ENCODE measurements at places on chromosomes 16 and 17.

GRCh38 chr16:87507351-87508069 lies 14.7 kb upstream of the ZCCHC14 start:
- DNase-seq: no peak

- DNase-seq: no peak
Measured at GRCh38 chr17:50924800-50925199, 58.6 kb upstream of the TOB1 start.

- no peak for DNase-seq
Measured at GRCh38 chr16:9068886-9069285, 22.6 kb upstream of the HAPSTR1 start.

GRCh38 chr17:36085765-36086164 lies 4.2 kb downstream of the CCL3 start:
- DNase-seq: no peak

DNA sequence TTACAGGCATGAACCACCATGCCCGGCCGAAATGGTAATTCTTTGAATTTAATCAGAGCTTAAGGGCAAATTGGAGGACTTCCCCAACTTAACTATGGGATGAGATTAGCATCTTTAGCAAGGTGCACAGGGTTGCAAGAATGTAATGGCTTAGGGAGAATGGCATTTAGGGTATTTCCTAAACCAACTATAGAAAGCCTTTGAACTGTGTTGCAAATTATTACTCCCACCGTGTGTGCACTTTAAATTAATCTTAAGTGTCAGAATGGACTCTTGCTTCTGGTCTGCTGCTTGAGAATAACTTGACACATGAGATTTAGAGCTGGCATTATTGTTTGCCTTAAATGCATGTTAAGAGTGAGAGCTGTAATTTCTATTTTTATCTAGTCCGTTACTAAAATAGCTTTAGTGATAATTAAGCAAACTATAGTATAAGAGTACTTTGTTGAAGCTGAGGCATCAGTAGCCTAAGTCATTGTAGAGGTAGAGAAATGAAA lies 59.8 kb downstream of the TUBD1 start:
- DNase-seq: no peak

DNA sequence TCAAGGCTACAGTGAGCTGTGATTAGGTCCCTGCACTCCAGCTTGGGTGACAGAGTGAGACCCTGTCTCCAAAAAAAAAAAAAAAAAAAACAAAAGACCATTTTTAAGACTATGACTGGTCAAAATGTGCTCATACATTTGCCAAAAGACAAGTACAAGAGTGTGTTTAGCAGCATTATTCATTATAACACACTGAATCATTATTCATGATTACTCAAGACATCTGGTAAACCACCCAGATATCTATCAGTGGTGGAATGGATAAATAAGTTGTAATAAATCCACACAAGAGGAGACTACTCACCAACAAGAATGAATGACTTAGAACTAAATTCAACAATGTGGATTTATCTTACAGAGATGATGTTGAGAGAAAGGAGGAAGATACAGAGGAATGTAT lies 716.3 kb downstream of the MAF start:
- DNase-seq: no peak

DNA sequence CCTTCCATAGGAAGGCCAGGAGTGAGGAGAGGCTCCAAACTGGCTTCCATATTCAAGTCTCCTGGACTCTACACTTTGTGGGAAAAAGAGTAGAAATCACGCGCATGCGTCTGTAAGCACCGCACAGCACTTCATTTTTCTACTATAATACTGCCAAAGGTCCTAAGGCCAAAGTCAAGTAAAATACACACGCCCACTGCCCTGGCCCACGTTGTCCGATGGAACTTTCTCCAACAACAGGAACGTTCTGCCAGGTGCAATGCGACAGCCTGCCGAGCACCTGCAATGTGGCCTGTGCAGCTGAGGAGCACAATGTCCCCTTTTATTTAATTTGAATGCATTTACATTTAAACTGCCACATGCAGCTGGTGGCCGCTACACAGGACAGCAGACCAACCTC lies 23.5 kb downstream of the DNASE1 start:
- no peak for DNase-seq

- no peak for DNase-seq
Measured at GRCh38 chr16:85174871-85175723, 62.8 kb upstream of the CIBAR2 start.

DNA sequence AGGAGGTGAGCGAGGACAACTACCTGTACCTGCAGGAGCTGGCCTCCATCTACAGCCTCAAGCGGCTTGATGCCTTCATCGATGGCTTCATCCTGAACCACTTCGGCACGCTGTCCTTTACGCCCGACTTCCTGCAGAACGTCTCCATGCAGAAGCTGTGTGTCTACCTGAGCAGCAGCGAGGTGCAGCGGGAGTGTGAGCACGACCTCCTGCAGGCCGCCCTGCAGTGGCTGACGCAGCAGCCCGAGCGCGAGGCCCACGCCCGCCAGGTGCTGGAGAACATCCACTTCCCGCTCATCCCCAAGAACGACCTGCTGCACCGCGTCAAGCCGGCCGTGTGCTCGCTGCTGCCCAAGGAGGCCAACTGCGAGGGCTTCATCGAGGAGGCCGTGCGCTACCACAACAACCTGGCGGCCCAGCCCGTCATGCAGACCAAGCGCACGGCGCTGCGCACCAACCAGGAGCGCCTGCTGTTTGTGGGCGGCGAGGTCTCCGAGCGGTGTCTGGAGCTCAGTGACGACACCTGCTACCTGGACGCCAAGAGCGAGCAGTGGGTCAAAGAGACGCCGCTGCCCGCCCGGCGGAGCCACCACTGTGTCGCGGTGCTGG lies 9.0 kb downstream of the KLHL36 start:
- DNase-seq: no peak

GRCh38 chr16:48542020-48542473 lies 67.9 kb downstream of the N4BP1 start:
- DNase-seq: no peak

DNA sequence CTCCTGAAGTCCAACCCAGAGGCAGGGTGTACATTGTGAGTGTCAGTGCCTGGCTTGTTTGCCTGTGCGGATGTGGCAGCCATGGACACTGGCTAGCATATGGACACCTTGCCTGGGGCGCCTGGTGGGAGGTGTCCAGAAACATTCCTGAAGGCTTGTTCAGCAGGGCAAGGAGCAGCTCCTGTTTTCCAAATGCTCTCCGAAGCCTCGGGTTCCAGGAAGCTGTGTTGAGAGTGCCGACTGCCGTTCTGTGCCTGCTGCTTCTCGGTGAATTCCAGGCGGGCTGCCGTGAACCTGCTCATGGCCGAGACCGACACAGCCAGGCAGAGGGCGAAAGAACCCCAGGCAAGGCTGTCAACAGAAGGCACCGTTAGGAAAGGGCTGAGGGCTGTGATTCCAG lies 10.9 kb upstream of the DHRS7C start:
- DNase-seq: no peak
